EH (cell line): ENCODE measurements at places on chromosomes 12 and 14.
A peak's percentile ranks its signal among the peaks of the same experiment; 100 is the strongest.

DNA sequence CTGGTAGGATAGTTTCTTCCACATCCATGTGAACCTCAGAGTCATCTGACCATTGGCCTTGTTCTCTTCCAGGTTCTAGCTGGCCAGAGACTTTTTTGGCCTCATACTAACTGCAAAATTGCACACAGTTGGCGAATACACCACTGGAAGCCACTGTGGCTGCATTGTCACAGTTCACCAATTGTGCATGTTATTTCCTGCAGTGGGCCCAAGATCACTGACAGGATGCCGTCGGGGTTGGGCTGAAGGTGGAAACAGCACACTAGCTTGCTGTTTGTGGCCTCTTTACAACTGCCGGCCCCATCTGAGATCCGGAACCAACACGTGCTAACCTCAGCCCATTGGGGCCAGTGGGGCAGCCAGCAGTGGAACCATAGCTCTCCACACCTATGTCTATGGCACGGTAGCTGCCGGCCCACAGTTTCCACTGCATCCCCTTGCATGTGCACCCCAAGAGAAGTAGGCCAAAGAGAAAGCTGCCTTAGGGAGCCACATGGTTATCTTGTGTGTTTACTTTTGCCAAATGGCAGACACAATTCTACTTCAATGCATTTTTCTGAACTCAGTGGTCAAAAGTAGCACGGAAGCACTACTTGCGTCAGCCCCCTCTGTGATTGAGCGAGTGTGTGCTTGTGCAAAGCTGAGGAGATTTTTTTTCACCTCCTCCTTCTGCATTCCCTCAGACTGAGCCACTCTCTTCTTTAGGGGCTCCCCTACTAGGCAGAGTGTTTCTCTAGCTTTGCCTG lies 464.0 kb downstream of the RAD51B start:
- no peak for DNase-seq

GRCh38 chr12:9751204-9752144 lies 9.2 kb downstream of the CD69 start:
- DNase-seq = peak; percentile 27

DNA sequence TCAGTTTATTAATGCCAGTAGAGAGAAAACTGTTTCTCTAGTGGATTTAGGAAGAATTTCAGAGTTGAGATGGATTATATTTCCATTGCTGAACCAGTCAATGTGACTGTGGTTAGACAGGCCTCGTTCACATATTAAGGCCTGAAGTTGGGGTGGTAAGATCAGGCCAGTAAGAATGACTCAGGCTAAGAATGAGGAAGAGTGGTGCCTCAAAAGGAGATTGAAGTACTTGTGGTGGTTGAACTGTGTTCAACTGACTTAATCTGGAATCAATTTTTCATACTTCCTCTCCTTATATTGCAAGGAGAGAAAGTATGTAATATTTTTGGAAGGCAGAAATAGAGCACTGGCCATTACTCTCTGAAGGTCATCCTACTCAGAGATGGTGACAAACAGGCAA lies 37.8 kb upstream of the ATF7IP start:
- DNase-seq = peak; percentile 75

GRCh38 chr12:82554529-82554928 lies 132.2 kb upstream of the TMTC2 start:
- DNase-seq = no peak

DNA sequence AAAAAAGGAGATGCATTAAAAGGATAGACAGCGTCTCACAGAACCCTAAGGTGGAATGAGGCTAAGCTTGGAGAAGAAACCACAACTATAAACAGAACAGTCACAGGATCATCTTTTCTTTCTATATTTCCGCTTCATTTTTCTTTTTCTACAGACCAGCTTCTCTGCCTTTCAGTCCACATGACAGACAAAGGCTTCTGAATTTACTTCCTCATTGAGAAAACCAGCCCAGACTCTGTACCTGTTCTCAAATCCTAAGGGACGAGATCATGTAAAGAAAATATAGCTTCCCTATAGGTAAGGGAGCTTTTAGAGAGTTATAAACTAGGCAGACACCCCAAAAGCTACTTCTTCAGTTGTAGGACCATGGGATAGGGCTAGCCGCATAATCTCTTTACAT lies 17.4 kb downstream of the SGPP1 start:
- DNase-seq = no peak

GRCh38 chr14:78152201-78153063 lies 17.7 kb upstream of the NRXN3 start:
- DNase-seq = no peak

- no peak for DNase-seq
Measured at GRCh38 chr12:74646831-74647230, 109.2 kb downstream of the ATXN7L3B start.

- peak; percentile 69 for DNase-seq
Measured at GRCh38 chr14:105203057-105203531, 22.0 kb upstream of the NUDT14 start.

GRCh38 chr12:57865084-57865751 lies 18.7 kb upstream of the CTDSP2 start:
- peak; percentile 81 for DNase-seq

GRCh38 chr14:104098272-104099095 lies 13.0 kb downstream of the ASPG start:
- no peak for DNase-seq
